A549 treated with DMSO at 1 μM for 4 hours (cell line): ENCODE measurements at places on chromosomes 6 and 20. TPM values are rescaled to one million over a fixed set of nuclear protein-coding genes. Genes with fewer than 3 reads are reported as not detected.

Gene ENPP5
- not detected in 5 replicates for total RNA-seq

Gene LZTS3
- total RNA-seq = 2.3 to 2.7 TPM (median 2.6 TPM) in 5 replicates

Gene SLC22A2
- 0.06 TPM in 1 of 5 replicates, not detected in the others for total RNA-seq

Gene PRDM13
- total RNA-seq = 0.83 to 1.2 TPM (median 0.93 TPM) in 5 replicates
